Trophoblast cell (in vitro differentiated cells and primary cell): ENCODE measurements at places on chromosomes 3 and 15.
A peak's percentile ranks its signal among the peaks of the same experiment; 100 is the strongest.

- DNase-seq, result peak; percentile 25
- H3K4me3 ChIP-seq, result no peak overlapping the region
- H3K27ac ChIP-seq, result no peak overlapping the region
Measured at GRCh38 chr3:25508901-25509300, 80.8 kb downstream of the RARB start.

DNA sequence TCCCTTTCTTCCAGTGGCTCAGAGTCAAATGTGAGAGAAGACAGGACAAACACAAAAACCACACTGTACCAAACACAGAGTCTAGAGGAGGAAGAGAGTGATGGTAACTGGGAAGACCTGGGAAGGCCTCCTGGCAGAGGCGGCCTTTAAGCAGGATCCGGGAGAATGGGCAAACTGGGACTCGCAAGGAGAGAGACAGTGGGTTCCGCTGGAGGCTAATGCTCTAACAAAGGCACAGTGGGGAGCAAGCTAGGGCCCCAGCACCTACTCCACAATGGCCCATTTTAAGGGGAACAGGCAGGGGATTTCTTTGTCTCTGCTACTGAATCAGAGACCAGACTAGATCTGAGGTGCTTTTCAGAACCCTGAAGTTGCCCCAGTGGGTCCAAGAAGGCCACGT is 81.4 kb upstream of the HES1 start:
- no peak overlapping the region for H3K27ac ChIP-seq
- no peaks in the 10 kb centered on the region for H3K36me3 ChIP-seq
- H3K4me1 ChIP-seq, result peaks cover 11% of the 10 kb centered on the region
- no peak for DNase-seq
- no peak overlapping the region for H3K4me3 ChIP-seq

- H3K27me3 ChIP-seq, result no peaks in the 10 kb centered on the region
- H3K4me1 ChIP-seq, result no peaks in the 10 kb centered on the region
- no peaks in the 10 kb centered on the region for H3K36me3 ChIP-seq
- DNase-seq, result no peak
- no peak overlapping the region for H3K4me3 ChIP-seq
- H3K27ac ChIP-seq, result no peak overlapping the region
Measured at GRCh38 chr3:158451405-158452055, 119.5 kb upstream of the MLF1 start.

DNA sequence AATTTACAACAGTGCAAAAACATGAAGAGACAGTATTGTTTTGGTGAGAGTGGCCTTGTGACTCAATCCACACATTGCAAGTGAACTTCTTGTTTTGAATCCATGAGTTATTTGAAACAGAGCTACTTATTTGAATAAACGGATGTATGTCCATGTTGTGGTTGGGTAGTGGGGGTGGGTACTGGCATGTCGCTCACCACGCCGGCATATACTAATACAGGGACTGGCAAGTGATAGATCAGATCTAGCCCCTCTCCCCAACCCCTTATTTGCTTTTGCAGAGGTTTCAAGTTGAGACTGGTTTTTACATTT is 83.8 kb downstream of the EDEM1 start:
- no peaks in the 10 kb centered on the region for H3K36me3 ChIP-seq
- H3K4me1 ChIP-seq, result no peaks in the 10 kb centered on the region
- no peak overlapping the region for H3K4me3 ChIP-seq
- H3K27me3 ChIP-seq, result no peaks in the 10 kb centered on the region
- no peak overlapping the region for H3K27ac ChIP-seq
- DNase-seq, result no peak

DNA sequence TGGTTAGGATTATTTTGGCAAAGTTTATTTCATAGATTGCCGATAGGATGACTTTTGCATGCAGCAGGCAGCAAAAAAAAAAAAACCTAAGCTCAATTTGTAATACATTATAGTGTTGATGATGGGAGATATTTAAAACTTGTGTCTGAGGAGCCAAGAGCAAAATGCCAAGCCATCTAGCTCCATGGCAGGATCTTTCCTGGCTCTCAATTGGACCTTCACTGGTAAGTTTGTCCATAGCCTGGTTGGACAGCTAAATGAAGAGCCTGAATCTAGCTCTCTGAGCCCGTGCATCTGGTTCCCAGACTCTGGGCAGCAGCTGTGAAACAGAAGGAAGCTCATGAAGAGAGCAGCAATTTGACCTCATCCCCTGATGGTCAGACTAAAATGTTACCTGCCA is 17.5 kb downstream of the STAC start:
- no peaks in the 10 kb centered on the region for H3K4me1 ChIP-seq
- H3K27me3 ChIP-seq, result no peaks in the 10 kb centered on the region
- peaks cover 2% of the 10 kb centered on the region for H3K36me3 ChIP-seq
- DNase-seq, result no peak
- no peak overlapping the region for H3K4me3 ChIP-seq

DNA sequence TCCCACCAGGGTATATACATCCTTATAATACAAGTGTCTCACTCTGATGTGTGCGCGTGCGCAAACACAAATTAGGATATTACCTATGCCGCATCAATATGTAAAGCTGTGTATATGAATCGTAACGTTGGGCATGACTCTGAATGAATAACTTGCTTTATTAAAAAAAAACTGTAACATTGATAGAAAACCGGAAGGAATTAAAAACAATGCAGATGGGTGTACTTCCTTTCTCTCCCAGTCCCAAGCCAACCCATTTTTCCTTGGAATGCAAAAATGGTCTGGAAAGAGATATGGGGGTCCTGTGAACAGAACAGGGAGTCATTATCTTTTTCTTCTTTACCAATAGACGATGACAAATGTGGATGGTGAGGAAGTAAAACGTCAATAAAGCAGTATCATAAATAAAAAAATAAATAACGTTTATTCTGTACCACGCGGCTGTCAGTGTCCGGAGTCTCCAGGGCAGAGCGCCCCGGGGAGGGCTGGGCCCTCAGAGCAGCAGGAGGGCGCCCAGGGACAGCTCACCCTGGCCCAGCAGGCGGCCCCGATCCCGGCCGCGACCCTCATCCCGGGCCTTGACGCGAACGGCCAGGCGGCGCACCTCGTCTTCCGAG is 1.6 kb downstream of the C2CD4B start:
- no peak for DNase-seq
- peaks cover 21% of the 10 kb centered on the region for H3K27me3 ChIP-seq
- H3K4me1 ChIP-seq, result peaks cover 12% of the 10 kb centered on the region
- H3K4me3 ChIP-seq, result no peak overlapping the region
- H3K36me3 ChIP-seq, result no peaks in the 10 kb centered on the region
